Endothelial cell of umbilical vein (primary cell): ENCODE measurements at places on chromosomes 1 and 21.

DNA sequence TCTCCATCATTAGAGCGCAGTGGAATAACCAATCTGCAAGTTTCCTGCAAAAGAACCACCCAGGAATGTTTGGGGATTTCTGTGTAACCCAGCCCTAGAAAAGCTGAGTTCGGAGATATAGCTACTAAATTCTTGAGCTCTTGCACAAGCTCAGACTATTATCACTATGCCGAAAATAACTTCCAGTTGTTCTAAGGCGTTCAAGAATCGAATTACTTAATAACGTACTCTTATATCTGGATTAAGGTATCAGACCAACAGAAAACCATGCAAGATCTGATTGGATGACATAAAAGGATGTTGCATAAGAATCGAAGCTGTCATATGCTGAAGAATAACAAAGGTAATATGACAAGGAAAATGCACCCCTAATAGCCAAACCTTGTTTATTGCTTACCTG lies 7.5 kb upstream of the LAMC2 start:
- no peak for DNase-seq

GRCh38 chr1:67759692-67760029 lies 73.6 kb downstream of the GNG12 start:
- DNase-seq: no peak

- DNase-seq: no peak
These were observed 21.7 kb upstream of the VASH2 start for GRCh38 chr1:212928323-212929291.

DNA sequence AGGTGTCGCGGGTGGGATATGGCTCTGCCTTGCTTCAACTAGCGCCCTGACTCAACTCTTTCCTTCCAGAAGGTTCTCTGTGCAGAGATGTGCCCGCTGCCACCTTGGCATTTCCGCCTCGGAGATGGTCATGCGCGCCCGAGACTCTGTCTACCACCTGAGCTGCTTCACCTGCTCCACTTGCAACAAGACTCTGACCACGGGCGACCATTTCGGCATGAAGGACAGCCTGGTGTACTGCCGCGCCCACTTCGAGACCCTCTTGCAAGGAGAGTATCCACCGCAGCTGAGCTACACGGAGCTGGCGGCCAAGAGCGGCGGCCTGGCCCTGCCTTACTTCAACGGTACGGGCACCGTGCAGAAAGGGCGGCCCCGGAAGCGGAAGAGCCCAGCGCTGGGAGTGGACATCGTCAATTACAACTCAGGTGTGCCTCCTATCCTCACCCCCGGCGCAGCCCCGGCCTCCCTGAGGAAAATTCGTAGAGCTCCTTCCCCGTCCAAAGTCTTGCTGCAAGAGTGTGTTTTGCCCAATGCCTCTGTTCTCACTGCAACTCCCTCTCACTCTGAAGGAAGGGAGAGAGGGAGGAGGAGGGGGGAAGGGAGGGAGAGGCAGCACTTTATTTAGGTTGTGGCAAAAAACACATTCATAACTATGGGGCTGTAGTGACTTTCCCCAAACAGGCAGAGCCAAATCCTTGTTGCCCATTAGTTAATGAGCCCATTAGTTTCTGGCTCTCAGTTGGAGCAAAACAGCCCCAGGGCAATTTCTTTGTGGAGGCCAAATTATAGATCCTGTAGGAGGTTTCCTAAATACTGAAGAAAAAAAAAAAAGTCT lies 4.3 kb downstream of the LHX9 start:
- DNase-seq: no peak

GRCh38 chr1:200512191-200512590 lies 102.4 kb upstream of the ZNF281 start:
- DNase-seq: peak; percentile 13

GRCh38 chr1:32901823-32902534 lies 790 bp upstream of the TMEM54 start:
- DNase-seq: no peak

GRCh38 chr1:51605961-51606723 lies 10.8 kb upstream of the OSBPL9 start:
- no peak for DNase-seq

GRCh38 chr1:115402753-115403184 lies 64.7 kb upstream of the NGF start:
- DNase-seq: no peak

- DNase-seq: peak; percentile 17
These were observed 81.0 kb downstream of the RGS7 start for GRCh38 chr1:241275981-241276380.

DNA sequence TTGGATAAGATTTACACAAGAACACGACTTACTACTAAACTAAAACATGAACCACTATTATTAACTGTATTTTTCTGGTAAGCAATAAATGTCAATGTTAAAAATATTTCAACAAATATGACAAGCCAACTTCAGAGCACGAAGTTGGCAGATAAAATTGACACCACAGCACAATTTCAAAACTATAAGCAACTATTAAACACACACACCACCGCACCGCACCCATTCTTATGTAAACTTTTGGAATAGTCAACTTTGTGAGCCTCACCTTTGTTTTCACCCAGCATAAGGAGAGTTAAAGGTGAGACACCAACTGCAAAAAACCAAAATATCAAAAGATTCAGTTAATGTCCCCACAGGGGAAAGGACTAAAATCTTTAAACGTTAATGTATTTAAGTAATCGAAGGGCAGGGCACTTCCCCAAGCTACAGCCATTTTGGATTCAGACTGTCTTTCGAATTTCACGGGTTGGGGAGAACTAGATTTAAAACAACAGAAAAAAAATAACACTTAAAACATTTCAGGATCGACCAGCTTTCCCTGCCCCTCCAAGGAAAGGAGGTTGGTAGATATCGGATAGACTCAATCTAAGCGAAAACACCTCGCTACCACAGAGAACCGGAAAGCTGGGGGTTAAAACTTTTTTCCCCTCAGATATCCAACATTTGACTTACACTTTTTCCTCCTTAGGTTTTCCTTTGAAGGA lies 872 bp downstream of the GPBP1L1 start:
- DNase-seq: peak; percentile 55

GRCh38 chr1:10873189-10873588 lies 76.7 kb upstream of the CASZ1 start:
- no peak for DNase-seq

- DNase-seq: no peak
These were observed 30.7 kb downstream of the EVI5 start for GRCh38 chr1:92754000-92754718.

- DNase-seq: peak; percentile 87
These were observed 21.8 kb upstream of the COL9A2 start for GRCh38 chr1:40338745-40339419.

DNA sequence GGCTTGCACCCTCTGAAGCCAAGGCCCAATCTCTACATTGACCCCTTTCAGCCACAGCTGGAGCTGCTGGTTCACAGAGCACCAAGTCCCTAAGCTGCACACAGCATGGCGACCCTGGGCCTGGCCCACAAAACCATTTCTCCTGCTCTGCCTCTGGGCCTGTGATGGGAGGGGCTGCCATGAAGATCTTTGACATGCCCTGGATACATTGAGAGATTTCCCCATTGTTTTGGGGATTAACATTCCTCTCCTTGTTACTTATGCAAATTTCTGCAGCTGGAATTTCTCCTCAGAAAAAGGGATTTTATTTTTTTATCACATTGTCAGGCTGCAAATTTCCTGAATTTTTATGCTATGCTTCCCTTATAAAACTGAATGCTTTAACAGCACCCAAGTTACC lies 235.8 kb downstream of the COL11A1 start:
- no peak for DNase-seq

- no peak for DNase-seq
These were observed 22.5 kb downstream of the FMN2 start for GRCh38 chr1:240114222-240114621.

DNA sequence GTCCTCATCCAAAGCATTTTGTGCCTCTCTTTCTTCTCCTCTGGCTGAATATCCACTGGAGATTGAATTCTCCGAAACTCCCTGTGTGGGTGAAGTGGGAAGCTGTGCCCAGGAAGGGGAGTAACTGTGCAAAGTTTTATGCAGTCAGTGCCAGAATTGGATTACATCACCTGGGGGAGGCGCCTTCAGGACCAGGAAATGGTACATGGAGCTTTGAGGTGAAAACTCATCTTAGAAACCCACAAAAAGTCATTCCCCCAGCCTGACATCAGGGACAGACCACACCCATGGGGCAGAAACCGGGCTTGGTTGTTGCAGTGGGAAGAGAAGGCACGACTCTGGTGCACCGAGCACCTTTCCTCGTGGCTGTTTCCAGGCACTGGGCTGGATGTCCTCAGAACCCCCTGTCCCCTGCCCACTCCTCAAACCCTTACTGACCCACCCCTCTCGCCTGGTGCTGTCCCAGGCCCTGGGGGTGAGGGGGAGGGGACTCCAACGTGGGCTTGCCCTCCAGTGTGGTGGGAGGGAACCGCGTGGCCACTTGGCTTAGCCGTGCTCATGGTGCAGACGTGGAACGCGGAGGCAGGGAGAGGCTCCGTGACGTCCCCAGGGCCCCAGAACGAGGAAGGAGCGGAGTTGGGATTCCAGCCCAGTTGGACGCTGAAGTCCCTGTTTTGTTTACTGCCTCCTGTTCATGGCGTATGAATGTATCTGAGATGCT lies 15.7 kb downstream of the TFF3 start:
- no peak for DNase-seq

GRCh38 chr1:236689713-236690569 lies 3.6 kb downstream of the ACTN2 start:
- no peak for DNase-seq

- no peak for DNase-seq
These were observed 1234.6 kb upstream of the ADGRL2 start for GRCh38 chr1:80566123-80566522.

GRCh38 chr1:234154320-234155251 lies 218.7 kb upstream of the COA6 start:
- peak; percentile 57 for DNase-seq

DNA sequence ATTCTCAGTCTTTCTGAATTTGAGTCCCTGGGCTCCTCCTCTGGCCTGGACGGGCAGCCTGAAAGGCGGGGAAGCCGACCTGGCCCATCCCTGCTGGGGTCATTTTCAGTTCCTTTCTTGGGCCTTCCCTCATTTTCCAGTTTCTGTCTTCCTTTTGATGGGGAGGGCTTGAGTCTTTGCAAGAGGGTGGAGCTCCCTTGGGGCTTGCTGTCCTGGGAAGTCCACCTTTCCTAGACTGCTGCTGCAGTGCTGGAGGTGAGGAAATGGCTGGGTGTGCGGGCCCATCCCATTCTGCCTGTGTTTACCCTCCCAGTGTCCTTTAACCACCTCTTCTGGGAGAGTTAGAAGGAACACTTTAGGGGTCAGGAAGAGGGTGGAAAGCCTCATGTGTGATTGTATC lies 40.4 kb upstream of the SYNC start:
- DNase-seq: no peak

DNA sequence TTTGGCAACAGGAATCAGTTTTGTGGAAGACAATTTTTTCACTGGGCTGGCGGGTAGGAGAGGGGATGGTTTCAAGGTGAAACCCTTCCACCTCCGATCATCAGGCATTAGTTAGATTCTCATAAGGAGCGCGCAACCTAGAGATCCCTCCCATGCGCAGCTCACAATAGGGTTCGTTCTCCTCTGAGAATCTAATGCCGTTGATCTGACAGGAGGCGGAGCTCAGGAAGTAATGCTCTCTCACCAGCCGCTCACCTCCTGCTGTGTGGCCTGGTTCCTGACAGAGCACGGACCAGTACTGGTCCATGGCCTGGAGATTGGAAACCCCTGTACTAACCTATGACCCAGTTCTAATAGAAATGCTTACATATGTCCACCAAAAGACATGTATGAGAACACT lies 96.6 kb upstream of the KIAA1614 start:
- no peak for DNase-seq

- no peak for DNase-seq
These were observed 189.7 kb downstream of the TOMM20 start for GRCh38 chr1:234938924-234939323.

GRCh38 chr1:215544566-215544965 lies 22.5 kb upstream of the KCTD3 start:
- DNase-seq: no peak

GRCh38 chr1:201325678-201326060 lies 42.4 kb downstream of the PKP1 start:
- DNase-seq: no peak

DNA sequence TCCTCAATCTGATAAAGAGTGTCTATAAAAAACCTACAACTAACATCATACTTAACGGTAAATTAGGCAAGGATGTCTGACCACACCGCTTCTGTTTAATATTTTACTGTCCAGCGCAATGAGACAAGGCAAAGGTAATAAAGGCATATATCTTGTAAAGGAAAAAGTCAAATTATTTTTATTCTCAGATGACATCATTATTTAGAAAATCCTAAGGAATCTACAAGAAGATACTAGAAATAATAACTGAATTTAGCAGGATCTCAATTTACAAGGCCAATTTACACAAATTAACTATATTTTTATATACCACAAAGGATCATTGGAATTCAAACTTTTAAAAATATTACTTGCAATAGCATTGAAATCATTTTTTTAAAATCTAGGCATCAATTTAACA lies 29.4 kb downstream of the GJA4 start:
- no peak for DNase-seq

GRCh38 chr1:197915862-197916499 lies 1.2 kb upstream of the LHX9 start:
- DNase-seq: peak; percentile 55

- no peak for DNase-seq
These were observed 1.8 kb downstream of the MYCL start for GRCh38 chr1:39899611-39900538.

GRCh38 chr1:25607123-25607522 lies 9.5 kb upstream of the MAN1C1 start:
- DNase-seq: no peak

GRCh38 chr1:117371441-117372151 lies 4.3 kb downstream of the MAN1A2 start:
- DNase-seq: no peak

GRCh38 chr21:40504825-40505224 lies 342.1 kb downstream of the DSCAM start:
- DNase-seq: no peak

- DNase-seq: no peak
These were observed 9.0 kb upstream of the PLA2G2A start for GRCh38 chr1:19988267-19989006.

DNA sequence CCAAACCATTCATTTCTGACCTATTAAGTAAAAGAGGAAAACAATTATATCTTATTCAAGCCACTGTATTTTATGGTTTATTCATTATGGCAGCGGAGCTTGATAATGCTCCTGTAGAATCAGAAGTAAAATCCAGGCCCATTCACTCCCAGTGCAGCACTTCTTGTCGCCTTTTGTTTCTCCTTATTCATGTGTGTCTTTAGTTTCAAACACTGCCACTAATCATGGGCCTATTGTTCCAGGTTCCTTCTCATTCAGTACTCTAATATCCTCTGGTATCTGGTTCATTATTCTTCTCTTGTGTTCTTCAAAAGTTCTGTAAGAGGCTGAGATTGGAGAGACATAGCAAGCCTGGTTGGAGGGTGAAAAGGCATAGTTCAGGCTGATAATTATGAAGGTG lies 218.3 kb downstream of the LRRIQ3 start:
- DNase-seq: no peak

GRCh38 chr1:230567221-230567575 lies 75.1 kb upstream of the COG2 start:
- no peak for DNase-seq

DNA sequence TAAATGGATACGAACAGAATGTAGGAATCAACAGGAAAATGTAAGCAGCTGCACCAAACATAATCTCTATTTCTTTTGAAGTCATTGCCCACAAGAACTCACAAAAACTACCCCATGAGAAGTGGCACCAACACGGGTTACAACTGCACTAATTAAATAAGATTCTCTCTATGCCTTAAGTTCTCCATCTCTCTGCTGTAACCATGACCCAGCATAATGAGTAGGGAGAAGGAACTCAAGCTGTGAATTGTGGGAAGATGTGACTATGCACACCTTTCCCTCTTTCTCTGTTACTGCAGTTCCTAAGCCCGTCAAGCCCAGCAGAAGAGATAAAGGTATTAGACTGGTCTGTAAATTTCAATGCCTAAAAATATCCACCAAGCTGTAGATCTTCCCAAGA lies 614.0 kb downstream of the USP25 start:
- DNase-seq: no peak
